Right renal cortex interstitium (tissue), 3 donors: ENCODE measurements at places on chromosomes 3 and 15. TPM values are rescaled to one million over a fixed set of nuclear protein-coding genes. Genes with fewer than 3 reads are reported as not detected.

LRRK1 gene
- polyA plus RNA-seq = 3.6 TPM

- DNase-seq = no peak
Measured at GRCh38 chr3:188220097-188220788, 66.3 kb downstream of the LPP start.

- no peak for DNase-seq
Measured at GRCh38 chr3:45011756-45012508, 14.2 kb upstream of the CLEC3B start.

DNA sequence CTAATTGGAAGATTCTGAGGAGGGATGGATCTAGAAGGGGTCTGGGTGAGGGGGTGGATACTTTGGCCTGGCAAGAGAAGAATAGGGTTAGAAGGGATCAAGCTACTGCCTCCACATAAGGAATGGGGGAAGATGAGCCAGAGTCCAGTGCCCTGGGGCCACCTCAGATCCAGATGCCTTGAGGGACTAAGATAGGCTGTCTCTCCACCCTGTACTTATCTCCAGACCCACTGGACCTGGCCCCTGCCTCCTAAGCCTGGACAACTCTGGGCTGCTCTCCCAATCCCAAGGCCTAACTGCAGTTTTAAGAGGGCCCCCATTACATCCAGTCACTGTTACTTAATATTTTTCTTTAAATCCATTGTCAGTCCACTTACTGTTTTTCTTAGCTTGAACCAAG lies 2.0 kb downstream of the DVL3 start:
- DNase-seq = no peak

DNA sequence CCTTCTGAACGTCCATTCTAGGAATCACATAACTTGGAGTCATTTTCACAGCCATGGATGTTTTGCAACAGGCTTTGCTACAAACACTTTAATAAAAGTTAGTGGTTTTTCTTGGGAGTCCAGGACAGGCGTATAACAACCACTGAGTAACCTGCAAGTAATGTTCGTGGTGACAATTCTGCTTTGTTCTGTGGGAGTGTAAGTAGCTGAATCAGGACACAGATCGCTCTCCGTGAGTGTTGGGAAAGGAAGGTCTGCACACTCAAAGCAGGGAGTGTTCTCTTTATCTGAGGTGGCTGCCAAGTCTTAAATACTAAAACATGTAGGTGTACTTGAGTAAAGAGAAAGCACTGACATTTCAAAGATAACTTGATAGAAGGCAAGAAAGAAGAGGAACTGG lies 7.9 kb upstream of the BNC1 start:
- no peak for DNase-seq

- DNase-seq = no peak
Measured at GRCh38 chr15:74322558-74323180, 44.8 kb downstream of the CYP11A1 start.

SLC28A1 gene
- 5.3 TPM for polyA plus RNA-seq

DNA sequence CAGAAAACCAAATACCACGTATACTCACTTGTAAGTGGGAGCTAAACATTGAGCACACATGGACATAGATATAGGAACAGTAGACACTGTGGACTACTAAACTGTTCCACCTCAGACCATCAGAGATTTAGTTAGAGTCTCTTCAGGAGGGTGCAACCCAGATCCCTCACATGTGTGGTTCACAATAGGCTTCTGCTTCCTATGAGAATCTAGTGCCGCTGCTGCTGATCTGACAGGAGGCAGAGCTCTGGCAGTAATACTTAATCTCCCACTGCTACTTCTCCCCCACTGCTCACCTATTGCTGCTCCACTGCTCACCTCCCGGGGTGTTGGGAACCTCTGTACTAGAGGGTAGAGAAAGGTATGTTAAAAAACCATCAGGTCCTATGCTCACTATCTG lies 533.3 kb downstream of the NSUN3 start:
- DNase-seq = no peak

ISL2 gene
- 0.08 TPM for polyA plus RNA-seq

DNA sequence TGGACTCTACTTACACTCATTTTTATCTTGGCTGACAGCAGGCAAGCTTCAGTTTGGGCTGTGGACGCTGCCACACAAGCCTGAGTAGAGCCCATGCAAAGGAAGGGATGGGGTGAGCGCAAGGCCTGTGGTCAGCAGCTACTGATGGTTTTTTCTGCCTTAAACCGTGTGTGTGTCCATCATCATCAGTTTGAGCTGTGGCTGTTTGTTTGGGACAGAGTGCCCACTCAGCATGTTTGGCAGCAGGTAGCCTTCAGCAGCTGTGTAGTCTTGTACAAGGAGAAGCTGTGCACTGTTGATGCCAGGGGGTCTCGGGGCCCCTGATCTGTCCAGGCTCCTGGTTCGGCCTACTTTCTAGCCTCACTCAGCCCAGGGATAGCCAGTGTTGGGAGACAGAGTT lies 3.5 kb downstream of the RBM15B start:
- no peak for DNase-seq

- no peak for DNase-seq
Measured at GRCh38 chr3:160126761-160127160, 98.5 kb upstream of the C3orf80 start.

DNA sequence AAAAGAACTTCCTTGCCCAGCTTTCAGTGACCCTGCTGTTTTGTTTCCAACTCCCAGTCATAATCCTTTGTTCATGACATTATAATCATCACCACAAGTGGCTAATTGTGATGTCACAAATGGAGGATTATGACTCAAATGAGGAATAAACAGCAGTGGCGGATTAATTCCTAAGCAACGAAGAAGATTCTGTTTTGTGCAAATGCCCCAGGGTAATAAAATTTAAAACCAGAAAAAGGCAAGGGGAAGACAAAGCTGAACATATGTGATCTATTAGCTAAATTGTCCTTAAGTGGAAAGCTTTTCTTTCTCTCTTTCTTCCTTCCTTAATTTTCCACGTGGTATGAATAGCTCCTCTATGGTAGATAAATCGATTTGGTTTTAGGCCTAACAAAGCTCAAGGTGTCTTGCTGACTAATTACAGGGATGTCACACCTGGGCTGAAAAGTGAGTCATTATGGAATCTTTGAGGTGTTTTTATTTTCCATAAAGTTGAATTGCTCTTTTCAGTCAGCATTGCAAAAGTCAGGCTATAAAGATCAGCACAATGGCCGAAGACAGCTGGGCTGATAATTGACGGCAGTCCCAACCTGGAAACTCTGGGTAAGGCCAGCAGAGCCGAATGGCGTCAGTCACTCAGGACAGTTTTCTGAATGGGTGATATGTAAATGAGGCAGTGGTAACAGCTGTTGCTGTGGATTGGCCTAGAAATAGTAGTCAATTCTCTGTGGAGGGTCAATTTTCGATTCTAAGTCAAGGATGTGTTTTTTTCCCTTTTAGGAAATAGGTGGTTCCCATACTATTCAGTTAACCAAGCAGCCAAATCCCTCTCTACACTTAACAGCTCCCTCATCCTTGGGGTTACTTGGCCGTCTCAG lies 121.5 kb downstream of the PTPRG start:
- no peak for DNase-seq

DNA sequence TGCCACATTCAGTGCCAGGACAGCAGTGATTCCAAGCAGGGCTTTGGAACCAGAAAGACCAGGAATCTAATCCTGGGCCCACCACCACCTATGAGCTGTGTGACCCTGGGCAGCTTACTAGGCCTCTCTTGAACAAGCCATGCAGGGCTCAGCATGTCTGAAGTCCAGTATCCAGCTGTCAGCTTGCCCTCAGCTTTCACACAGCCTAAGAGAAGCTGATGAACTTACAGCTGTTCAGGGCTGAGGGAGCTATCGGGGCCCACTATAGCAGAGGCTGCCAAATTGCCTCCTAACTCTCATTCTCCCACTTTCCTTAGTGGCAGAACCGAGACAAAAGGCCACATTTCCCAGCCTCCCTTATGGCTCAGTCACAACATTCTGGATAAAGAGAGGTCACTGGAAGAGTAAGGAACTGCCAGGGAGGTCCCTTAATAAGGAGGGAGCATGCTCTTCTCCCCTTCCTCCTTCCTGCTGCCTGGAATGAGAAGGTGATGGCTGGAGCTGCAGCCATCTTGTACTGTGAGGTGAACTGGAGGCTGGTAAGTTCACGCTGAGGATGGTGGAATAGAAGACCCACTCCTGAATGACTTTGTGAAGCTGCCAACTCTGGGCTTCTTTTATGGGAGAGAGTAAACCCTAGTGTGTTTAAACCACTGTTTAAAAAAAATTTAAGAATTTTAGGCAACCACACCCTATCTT lies 34.5 kb downstream of the FEM1B start:
- no peak for DNase-seq

DNA sequence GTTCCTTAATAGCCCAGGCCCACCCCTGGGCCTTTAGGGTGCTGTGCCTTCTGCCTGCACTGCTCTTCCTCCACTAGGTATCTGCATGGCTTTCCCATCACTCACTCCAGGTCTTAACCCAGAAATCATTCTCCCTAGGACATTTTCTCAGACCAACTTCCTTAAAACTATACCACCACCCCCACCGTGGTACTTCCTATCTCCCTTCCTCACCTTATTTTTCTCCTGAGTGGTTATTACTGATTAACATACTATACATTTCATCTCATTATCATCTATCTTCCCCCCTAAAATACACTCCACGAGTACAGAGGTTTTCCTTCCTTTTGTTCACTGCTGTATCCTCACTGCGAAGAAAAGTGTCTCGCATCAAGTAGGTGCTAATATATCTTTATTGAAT lies 115.2 kb downstream of the ANO10 start:
- no peak for DNase-seq
